ENCODE measurements at places on chromosomes 2 and 18.

DNA sequence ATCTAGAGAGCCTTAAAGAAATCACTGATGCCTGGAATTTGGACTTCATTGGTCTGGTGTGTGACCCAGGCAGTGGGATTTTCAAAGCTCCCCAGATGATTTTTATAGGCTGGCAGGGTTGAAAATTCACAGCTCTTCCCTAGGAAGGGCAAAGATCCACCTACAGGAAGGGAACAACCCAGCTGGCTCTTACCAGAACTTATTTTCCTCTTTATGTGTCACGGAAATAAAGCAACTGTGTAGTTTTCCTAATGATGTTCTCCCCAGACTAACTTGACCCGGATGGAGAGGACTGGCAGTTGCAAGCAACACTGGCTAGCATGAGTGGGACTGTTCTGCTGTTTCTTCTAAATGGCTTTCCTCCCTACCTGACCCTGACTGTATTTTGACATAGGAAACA is 235.6 kb downstream of the ALPK2 start:
- DNase-seq: no peak

- DNase-seq: no peak
These were observed 344.6 kb downstream of the ARHGAP15 start for GRCh38 chr2:143473820-143474219.

- no peak for DNase-seq
These were observed 8.2 kb downstream of the FBXO15 start for GRCh38 chr18:74139411-74139810.

GRCh38 chr2:209577376-209578357 is 153.8 kb downstream of the MAP2 start:
- peak; percentile 32 for DNase-seq

DNA sequence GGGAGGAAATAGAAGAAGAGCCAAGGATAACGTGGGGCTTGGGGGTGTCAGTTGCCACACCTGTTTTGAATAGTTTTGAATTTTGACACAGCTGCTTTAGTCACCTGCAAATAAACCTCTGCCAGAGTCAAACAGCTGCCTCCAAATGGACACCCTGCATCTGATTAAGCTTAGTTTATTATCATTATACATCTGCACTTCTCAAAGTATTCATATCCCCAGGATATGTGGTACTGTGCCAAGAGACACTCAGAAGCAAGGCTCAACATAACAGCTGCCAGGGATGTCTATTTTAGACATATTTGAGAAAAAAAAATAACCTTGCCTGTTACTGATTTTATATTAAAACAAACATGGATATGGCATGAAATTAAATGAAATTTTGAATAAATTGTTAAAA is 122.5 kb upstream of the WDR75 start:
- DNase-seq: no peak

DNA sequence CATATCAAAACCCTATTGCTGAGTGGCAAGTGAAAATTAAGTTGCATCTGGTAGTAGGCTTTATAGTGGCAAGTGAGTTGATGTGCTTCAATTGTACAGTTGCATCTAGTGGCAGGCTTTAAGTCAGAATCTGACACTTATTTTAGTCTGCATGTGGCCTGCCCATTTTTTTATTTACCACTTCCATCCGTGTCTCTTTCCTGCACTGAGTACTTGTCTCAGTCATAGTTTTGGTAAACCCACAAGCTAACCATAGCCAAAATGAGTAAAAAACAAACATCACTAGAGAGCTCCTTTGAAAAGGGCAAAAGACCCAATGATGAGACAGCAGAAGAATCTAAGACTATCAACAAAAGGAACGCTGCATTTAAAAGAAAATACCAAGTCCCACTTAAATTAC is 96.0 kb upstream of the CRACDL start:
- no peak for DNase-seq

- no peak for DNase-seq
These were observed 489.3 kb downstream of the TSN start for GRCh38 chr2:122244598-122245229.

GRCh38 chr2:138485019-138485418 is 16.6 kb upstream of the SPOPL start:
- DNase-seq: no peak
